ENCODE measurements at places on chromosomes 7 and 10.

- DNase-seq, result no peak
These were observed 51.4 kb upstream of the NPS start for GRCh38 chr10:127497685-127498084.

- no peak for DNase-seq
These were observed 892.6 kb downstream of the XPNPEP1 start for GRCh38 chr10:109030581-109031210.

DNA sequence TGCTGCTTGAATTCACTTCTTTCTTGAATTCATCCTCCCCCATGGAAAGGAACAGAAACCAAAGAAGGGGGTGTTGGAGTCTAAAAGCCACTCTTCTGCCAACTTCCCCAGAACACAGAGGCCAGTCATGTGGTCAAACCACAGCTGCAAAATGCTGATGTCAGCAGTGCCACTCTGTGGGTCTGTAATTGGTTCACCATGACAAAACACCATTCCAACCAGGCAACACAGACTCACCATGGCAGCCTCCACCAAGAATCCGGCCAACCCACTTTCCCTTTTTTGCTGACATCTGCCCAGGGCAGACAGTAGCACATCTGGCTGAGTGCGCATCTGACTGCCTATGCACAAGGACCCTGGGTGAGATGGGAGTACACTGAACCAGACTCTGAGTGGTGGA lies 16.8 kb downstream of the OSBPL3 start:
- DNase-seq, result peak; percentile 62

GRCh38 chr7:35716038-35716803 lies 21.3 kb upstream of the HERPUD2 start:
- no peak for DNase-seq

DNA sequence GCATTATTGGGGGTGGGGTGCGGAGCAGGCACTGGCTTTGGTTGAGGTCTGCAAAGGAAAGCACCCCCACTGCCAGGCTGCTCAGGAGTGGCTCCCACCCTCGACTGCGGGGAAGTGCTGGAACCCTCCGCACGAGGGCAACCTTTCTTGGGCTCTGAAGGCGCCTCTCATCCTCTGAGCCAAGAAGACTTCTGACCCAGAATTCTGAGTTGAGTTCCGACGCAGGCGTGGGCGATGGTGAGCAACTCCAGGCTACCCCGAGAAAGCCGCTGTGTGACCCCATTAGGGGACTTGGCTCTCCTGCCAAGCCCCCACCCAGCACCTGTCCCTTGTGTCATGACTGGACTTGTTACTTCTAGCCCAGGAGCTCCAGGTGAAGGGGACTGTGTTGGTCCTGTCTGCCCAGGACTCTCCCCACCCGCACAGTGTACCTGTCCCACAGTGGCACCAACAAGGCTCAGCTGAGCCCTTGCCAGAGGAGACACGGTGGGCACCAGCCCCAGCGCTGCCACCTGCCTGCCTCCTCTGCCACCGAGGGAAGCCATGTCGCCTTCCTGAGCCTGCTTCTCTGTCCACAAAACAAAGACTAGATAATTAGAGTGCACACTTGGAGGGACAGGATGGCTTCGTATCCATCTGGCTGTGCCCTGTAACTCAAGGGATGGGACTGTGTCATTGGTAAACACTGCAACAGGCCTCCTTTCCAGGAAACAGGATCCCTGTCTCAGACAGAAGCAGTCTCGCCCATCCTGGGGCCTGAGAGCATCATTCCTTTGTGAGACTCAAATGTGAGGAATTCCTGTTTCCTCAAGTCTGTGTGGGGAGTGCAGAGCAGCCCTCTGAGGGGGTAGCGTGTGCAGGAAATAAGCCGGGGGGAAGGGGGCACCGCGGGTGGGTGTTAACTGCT lies 128.8 kb downstream of the LHPP start:
- no peak for DNase-seq

DNA sequence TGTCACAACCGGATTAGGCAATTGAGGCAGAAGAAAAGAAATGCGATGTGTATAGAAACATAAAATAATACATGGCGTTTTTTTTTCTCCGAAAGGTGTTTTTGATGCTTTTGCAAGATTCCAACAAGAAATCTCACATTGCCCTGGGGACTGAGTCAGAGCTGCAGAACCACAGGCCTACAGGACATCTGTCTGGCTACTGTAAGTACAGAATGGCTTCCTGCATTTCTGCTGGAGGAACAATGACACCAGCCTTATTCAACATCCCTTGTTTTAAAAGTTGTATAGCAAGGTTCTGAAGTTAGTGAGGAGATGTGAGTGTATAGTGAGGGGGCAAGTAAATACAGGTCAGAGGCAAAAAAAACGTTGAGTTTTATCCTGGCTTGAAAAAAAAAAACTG lies 256.4 kb downstream of the ABCA13 start:
- no peak for DNase-seq

- DNase-seq, result no peak
These were observed 471.3 kb upstream of the FOXK1 start for GRCh38 chr7:4210821-4211220.

DNA sequence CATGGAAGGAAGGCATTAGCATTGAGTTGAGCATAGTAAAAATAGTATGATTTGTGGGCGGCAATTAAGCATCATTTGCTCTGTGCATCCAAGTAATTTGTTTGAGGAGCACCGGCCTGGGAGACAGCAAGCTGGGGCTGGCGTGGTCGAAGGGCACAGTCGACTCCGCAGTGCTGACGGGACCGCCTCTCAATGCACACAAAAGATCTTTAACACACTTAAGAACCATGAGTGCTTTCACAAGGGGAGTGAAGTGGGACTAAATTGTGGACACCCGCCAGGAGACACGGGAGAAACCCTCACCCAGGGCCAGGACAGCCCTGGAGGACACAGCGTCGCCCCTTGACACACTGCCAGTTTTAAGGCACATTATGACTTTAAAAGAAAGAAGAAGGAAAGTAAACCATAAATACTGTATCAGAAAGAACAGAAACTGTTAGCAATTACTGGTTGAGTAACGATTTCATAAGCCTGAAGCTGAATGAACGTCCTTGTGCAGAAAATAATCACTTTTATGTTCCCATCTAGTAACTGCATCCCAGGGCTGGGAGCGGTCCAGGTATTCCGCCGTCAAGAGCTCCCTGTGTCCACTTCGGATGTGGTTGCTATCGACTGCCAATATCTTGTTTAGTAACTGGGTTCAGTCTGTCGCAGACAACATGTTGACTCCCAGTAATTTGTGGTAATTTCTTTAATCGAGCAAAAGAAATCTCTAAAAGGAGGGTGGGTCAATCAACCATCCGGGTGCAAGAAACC lies 102.1 kb downstream of the EBF3 start:
- DNase-seq, result no peak

DNA sequence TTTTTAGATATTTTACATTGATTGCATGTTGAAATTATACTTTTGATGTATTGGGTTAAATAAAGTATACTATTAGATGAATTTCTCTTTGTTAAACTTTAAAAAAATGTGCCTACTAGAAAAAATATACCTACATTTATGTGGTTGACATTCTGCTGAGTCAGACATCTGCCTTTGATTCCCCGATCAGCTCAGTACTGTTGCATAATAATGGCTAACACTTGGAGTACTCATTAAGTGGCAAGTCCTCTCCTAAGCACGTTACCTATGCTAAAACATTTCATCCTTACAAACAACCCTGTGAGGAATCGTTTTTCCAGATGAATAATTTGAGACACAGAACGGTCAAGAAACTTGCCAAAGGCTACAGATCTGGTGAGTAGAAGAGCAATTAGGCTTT lies 14.0 kb upstream of the SEM1 start:
- no peak for DNase-seq

DNA sequence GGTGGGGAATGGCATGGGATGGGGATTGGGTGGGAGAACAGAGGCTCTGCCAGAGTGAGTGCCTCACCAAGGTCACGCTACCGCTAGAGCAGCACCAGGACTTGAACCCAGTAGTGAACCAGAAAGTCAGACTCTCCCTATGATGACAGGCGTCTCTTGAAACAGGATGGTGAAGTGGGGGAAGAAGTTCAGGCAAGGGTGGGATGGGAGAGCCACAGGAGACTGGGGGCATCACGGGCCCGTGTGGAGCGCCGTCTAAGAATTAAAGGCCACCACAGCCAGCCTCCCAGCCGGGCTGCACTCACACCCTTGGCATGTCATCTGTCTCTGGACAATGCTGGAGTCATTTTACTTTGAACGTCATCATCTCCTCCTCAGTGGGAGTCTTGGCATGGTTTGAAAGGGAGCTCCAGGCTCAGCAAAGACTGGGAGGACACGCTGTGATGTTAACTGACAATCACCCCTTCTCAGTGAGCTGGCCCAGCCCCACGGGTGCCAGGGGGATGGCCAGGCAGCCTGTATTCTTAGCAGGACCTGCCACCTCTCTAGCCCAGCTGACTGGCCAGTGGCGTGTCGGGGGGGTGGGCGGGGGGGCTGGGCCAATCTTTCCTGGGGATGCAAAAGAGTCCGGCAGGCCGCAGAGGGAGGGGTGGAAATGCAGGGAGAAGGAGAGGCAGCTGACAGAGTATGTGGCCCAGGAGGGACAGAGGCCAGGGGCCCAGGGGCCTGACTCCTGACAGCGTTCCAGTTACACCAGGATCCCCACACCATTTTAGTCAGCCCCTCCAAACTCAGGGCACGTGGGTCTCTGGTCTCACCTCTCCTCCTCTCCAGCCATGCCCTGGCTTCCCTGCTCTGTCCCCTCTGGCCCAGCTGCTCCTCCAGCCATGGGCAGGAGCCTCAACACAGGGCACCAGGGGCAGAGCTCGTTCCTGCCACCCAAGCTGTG lies 96.2 kb downstream of the VOPP1 start:
- no peak for DNase-seq

DNA sequence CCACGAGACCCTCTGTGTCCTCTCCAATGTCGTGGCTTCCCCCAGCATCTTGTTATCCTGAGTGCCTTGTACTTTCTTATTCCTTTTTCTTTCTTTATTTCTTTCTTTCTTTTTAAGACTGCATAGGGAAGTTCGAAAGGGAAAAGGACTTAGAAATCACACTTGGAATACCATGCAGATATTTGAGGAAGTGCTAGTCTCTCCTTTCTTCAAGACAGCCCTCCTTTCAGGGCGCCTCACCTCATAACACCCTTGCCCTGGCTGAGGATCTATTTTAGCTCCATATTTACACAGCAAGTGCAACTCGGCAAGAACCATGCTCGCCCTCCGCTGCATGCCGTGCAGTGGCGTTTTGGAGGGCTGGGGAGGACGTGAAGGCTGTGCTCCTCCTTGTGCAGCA lies 232.3 kb upstream of the GLI3 start:
- no peak for DNase-seq

DNA sequence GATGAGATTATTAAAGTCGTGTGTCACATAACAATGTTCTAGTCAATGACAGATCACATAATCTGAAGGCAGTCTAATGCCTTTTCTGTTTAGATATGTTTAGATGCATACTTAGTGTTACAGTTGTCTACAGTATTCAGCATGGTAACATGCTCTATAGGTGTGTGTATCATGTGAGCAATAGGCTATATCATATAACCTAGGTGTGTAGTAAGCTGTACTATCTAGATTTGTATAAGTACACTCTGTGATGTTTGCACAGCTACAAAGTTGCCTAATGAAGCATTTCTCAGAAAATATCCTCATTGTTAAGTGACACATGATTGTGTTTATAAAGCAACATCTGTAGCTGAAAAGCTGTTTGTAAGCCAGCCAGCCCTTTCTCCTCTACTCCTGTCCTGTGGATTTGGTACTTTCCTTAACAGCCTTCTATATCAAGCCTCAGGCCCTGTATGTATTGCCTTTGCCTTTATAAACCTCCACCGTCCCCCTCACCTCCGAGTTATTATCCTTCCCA lies 6.3 kb downstream of the HECTD2 start:
- DNase-seq, result no peak

- no peak for DNase-seq
These were observed 70.3 kb upstream of the RSU1 start for GRCh38 chr10:16887565-16887964.

Measured in CD4-positive, alpha-beta T cell treated with Interferon gamma for 1 hour (primary cell).